ENCODE measurements at places on chromosomes 7 and 10.
A peak's percentile ranks its signal among the peaks of the same experiment; 100 is the strongest.

DNA sequence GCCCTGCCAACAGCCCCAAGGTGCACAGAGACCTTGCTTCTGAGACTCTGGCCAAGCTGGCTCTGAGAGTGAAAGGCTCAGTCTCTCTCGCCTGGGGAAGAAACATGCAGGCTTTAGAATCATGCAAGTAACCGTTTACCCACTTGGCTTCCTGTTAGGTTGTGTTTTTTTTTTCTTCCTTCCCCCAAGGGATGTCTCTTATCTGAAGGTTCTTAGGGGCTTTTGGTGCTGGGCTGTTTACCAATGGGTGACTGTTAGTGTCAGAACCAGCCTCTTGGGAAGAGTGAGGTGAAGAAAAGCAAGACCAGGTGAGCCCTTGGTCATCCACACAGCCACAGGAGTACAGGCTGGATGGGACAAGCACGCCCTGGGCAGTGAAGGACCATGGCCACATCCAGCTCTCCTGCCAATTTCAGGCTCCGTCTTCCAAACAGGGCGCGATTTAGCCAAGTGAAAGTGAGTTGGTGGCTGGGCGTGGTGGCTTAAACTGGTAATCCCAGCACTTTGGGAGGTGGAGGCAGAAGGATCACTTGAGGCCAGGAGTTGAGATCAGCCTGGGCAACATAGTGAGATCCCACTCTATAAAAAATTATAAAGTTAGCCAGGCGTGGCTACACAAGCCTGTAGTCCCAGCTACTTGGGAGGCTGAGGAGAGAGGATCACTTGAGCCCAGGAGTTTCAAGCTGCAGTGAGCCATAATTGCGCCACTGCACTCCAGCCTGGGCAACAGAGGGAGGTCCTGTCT, 76.3 kb upstream of the CUX1 start:
- no peak for DNase-seq

- no peak for DNase-seq
Measured at GRCh38 chr10:104080762-104081161, 4.9 kb downstream of the COL17A1 start.

GRCh38 chr10:69048103-69048502, 39.8 kb upstream of the SRGN start:
- peak; percentile 56 for DNase-seq

GRCh38 chr10:58586282-58587245, 73.9 kb downstream of the BICC1 start:
- no peak for DNase-seq

GRCh38 chr10:22317076-22317370, 835 bp downstream of the COMMD3 start:
- no peak for DNase-seq

DNA sequence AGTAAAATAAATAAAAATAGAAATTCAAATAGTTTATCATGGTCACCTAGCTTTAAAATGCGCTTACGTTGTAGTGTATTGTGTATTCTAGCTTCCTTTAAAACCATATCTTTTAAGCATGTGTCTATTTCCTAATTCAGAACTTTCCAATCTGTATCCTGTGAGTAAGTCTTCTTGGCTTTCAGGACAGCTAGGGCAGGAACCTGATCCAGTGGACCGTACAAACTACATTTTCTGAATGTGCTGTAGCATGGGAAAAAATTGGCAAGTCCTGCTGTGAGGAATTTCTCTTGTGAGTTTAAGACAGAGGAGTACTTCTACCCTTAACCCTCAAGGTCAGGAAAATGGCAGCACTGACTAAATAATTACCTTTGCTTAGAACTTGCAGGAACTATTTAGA, 12.1 kb downstream of the OPN1SW start:
- no peak for DNase-seq

- no peak for DNase-seq
Measured at GRCh38 chr10:129191797-129192196, 275.2 kb upstream of the MGMT start.

- no peak for DNase-seq
Measured at GRCh38 chr10:21894648-21895342, 108.7 kb downstream of the DNAJC1 start.

- no peak for DNase-seq
Measured at GRCh38 chr7:3234851-3235250, 66.2 kb upstream of the SDK1 start.

DNA sequence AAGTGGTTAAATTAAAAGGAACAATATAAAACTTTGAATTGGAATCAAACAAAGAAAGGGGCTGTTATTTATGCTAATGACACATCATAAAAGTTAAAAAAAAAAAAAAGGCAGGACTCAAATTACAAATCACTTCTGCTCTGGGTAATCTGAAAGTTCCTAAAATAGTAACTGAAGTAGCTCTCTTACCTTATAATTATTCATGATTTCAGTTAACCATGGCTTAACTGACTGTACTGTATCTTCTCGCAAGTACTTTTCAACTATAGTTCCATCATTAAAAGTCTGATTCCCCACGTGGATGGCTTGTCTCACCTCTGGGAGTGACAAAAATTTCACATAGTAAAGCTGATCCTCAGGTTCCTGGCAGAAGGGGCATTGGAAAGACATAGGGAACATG, 82.5 kb downstream of the CPVL start:
- no peak for DNase-seq

GRCh38 chr7:38323156-38323555, 49.7 kb upstream of the TARP start:
- DNase-seq = no peak

DNA sequence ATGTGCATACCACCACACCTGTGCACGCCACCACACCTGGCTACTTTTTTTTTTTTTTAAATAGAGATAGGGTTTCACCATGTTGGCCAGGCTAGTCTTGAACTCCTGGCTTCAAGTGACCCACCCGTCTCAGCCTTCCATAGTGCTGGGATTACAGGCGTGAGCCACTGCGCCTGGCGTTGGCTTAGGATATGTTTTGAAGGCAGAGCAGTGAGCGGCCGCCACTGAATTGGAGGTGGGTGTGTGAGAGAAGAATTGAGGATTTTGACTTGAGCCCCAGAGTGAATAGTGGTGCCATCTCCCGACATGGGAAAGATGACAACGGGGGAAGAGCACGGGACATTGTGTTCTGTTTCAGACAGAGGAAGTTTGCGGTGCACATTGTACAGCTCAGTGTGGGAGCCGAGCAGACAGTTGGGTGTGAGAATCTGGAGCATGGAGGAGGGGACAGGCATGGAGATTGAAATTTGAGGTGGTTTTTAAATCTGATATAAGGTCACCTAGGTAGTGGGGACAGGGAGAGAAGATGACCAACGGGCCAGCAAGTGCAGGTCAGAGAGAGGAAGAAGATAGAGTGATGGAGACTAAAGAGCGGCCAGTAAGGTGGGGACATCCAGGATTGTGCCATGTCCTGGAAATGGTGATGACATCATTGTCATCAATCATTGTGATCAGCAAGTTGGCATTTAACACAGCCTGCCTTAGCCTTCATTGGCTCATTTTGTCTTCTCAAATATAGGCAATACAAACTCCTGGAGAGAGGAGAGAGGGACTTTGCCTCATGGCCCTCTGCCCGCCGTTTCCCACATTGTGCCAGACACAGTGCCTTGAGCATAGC, 35.8 kb downstream of the VWA2 start:
- no peak for DNase-seq

DNA sequence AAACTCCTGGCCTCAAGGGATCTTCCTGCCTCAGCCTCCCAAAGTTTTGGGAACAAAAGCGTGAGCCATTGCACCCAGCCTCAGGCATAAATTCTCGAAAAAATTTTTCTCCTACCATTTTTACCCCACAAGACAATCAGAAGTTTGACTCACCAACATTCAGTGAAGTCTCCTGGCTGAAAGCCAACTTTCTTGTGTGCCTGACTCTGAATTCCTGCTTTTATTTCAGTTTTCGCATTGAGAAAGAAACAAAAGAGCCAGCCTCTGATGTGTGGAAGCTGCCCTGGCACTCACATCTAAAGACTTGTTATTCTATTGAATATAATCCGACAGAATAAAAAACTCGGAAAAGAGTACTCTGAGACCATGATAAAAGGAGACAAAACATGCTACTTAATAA, 402.9 kb downstream of the MAGI2 start:
- DNase-seq = peak; percentile 42

- no peak for DNase-seq
Measured at GRCh38 chr10:128962182-128962581, 504.9 kb upstream of the MGMT start.

DNA sequence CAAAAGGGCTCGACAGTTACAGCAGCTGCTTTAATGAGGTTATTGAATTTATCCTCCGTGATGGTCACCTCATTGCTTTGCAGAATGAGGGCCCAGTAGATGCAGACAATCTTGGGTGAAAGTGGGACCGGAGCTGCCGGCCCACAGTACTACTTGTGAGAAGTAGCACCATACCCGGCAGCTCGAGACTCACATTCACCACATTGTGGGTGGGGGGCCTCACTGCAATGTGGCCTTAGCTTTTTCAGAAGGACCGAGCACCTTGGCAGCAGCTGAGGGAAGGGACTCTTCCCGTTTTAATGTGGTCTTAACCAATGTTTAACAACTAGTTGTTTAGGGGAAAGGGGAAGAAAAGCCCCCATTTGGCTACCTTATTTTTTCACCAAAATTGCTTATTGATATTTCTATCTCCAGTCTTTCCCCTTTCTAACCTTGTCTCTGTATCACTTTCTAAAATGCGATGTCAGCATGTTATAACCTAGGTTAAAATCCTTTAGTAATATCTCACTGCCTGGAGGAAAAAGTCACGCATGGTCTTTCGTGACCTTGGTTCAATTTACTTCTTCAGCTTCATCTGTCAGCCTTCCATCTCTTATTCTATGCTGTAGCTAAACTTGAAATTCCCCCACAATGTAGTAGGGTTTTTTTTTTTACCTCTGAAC, 87.4 kb upstream of the PHYHIPL start:
- no peak for DNase-seq

DNA sequence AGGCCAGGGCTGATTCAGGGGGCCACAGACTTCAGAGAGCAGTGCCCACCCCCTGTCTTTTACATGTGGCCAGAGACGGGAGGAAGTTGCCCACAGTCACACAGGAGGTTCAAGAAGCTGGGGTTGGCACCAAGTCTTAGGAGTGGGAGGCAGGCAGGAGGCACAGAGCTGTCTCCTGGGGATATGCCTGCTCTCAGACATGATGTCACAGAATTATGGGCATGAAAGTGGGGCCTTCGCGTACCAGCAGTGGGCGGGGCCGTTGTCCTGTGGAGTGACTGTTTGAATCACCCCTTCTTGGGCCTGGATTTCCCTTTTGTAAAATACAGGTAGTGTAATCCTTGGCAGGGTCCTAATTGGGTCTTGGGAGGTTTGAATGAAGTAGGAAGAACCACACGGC, 81.2 kb upstream of the PPIF start:
- no peak for DNase-seq

DNA sequence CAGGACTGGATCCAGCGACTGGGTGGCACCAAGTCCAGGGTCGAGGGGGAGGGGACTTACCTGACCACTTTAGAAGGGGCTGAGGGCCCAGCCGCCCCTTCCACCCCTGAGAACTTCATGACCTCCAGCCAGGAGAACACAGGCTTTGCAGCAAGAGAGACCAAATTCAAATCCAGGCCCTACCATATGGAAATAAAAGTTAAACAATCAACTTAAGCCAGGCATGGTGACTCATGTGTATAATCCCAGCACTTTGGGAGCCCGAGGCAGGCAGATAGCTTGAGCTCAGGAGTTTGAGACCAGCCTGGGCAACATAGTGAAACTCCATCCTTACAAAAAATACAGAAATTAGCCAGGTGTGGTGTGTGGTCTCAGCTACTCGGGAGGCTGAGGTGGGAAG, 61.9 kb downstream of the COL13A1 start:
- DNase-seq = no peak

DNA sequence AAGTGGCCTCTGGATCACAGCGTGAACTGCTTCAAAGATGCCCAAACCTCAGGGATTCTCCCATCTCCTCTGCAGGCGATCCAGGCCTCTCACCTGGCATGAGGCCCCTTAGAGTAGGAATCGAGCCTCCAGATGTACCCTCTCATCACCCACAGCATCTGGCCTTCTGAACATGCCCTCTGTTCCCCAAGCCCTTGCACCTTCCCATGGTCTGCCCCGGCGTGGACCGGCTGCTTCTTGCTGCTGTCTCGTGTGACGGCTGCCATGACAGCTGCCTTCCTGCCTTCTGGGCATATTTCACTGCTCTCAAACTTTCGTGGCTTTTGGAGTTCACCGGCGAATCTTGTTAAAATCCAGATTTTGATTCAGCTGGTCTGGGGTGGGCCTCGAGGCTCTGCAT, 157.2 kb upstream of the NPS start:
- DNase-seq = no peak

DNA sequence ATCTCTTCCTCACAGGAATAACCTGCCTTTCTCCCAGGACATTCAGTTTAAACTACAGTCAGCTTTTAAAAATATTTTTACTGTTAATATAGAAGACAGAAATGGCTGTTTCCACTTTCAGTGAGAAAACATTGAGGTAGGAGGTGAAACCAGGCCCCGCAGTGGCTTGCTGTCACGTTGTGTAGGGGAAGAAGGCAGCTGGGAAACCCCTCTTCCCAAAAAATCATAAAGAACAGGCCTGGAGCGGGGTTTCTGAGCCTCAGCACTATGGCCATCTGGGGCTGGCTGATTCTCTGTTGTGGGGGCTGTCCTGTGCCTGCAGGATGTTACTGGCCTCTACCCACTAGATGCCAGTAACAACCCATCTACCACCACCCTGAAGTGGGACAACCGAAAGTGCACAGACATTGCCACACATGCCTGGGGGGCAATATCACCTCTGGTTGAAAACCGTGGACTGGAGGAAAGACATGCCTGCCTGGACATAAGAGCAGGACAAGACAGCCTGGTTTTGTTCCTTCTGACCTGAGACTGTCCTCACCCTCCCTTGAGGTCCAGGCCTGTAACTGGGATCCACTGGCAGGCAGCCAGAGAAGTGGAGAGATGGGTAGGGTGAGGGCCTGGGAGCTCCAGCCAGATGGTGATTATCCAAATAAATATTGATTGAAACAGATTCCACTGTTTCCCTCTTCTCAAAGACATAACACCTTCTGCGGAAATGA, 43.9 kb downstream of the KCNH2 start:
- no peak for DNase-seq

GRCh38 chr10:16116404-16117304, 256.3 kb upstream of the MINDY3 start:
- DNase-seq = no peak

GRCh38 chr10:108894402-108895301, 1028.7 kb downstream of the XPNPEP1 start:
- no peak for DNase-seq

- no peak for DNase-seq
Measured at GRCh38 chr10:31273789-31274188, 45.2 kb upstream of the ZEB1 start.

- DNase-seq = no peak
Measured at GRCh38 chr7:20076835-20077234, 140.3 kb downstream of the MACC1 start.

DNA sequence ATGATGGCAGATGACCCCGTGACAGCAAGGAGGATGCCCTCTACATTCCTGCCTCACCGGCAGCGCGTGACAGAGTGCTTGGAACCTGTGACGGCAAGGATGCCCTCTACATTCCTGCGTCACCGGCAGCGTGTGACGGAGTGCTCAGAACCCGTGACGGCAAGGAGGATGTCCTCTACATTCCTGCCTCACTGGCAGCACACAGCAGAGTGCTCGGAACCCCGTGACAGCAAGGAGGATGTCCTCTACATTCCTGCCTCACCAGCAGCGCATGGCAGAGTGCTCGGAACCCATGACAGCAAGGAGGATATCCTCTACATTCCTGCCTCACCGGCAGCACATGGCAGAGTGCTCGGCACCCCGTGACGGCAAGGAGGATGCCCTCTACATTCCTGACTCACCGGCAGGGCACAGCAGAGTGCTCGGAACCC, 231.0 kb downstream of the DIP2C start:
- no peak for DNase-seq
